Upper lobe of left lung (tissue), 6 donors: ENCODE measurements at places on chromosomes 16 and 17. TPM values are rescaled to one million over a fixed set of nuclear protein-coding genes. Genes with fewer than 3 reads are reported as not detected.

Gene CA5A
- not detected for total RNA-seq

Gene MMP25
- 10.0 TPM for total RNA-seq

Gene DNAH17
- total RNA-seq, result 2.0 TPM

DNA sequence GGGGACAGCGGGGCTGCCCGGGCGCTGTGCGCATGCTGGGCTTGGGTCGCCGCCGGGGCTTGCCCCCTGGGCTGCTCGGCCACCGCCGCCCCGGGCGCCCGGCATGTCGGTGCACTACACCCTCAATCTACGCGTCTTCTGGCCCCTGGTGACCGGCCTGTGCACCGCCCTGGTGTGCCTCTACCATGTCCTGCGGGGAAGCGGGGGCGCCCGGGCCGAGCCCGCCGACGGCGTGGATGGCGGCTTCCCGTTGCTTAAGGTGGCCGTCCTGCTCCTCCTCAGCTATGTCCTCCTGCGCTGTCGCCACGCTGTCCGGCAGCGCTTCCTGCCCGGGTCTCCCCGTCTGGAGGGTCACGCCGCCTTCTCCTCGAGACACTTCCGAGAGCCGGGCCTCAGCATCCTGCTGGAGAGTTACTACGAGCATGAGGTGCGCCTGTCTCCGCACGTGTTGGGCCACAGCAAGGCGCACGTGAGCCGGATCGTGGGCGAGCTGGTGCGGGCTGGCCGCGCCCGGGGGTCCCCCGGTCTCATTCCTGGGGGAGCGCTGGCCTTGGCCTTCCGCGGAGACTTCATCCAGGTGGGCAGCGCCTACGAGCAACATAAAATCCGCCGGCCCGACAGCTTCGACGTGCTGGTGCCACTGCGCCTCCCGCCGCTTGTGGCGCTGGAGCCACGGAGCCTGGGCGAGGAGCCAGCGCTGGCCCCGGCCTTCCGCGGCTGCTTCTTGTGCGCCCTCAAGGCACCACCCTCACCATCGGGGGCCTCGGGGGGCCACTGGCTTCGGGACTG lies 789 bp downstream of the ITPRIPL2 start:
- peak; percentile 69 for DNase-seq

DNA sequence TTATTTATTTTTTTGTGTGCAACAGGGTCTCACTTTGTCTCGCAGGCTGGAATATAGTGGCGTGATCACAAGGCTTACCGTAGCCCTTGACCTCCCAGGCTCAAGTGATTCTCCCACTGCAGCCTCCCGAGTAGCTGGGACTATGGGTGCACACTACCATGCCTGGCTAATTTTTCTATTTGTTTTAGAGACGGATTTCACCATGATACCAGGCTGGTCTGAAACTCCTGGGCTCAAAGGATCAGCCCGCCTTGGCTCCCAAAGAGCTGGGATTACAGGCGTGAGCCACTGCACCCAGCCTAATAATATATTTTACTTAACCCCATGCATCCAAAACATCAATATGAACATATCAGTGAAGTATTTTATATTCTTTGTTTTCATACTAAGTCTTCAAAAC lies 2.0 kb downstream of the CCDC200 start:
- no peak for DNase-seq
